ENCODE measurements at places on chromosomes 13 and 19.

GRCh38 chr13:40657951-40658350 is 8.5 kb downstream of the FOXO1 start:
- DNase-seq = no peak

DNA sequence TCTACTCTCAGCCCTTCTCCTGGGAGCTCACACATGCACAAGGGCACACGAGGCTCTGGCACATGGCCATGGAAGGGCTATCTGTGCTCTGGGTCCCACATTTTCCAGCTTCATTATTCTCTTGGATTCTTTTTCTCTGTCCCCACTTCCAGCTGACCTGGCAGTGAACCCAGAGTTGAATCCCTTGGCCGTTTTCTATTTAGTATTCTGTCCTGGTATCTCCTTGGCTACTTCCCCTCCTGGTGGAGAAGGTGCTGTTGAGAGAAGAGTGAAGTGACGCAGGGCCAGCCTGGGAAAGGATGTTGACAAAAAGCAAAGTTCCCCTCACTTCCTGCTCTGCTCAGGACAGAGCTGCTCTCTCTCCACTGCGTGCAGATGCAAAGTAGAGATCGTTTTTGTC is 303.1 kb downstream of the IRS2 start:
- DNase-seq = no peak

DNA sequence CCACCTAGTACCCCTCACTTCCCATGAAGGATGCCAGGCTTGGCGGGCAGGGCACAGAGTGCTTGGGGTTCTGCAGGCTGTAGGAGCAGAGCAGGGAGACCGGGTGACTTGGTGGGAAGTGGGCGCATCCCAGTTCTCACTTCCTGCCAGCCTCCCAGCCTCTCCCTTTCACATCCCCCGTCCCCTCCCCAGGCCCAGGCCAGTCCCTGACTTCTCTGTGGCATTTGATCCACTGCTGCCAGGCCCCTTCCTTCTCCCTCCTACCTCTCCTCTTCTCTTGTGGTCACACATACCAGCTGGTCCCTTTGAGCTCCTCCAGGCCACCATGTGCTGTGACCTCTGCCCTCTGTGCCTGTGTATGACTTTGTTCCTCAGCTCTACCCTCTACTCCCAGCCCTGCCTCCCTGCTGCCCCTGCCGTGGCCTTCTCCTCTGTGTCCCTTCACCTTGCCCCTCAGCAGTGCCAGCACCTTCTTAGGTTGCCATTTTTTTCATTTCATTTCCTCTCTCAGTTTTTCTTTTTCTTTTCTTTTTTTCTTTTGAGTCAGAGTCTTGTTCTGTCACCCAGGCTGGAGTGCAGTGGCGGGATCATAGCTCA is 19.5 kb downstream of the MYO1F start:
- DNase-seq = no peak

GRCh38 chr13:40639221-40639681 is 27.2 kb downstream of the FOXO1 start:
- no peak for DNase-seq

- DNase-seq = no peak
Measured at GRCh38 chr13:35768551-35768950, 292.1 kb upstream of the MAB21L1 start.

GRCh38 chr13:25151626-25152195 is 20.4 kb downstream of the AMER2 start:
- DNase-seq = no peak

GRCh38 chr13:83516781-83517180 is 365.5 kb downstream of the SLITRK1 start:
- no peak for DNase-seq

- no peak for DNase-seq
Measured at GRCh38 chr19:54230031-54230430, 7.2 kb upstream of the LILRB3 start.

DNA sequence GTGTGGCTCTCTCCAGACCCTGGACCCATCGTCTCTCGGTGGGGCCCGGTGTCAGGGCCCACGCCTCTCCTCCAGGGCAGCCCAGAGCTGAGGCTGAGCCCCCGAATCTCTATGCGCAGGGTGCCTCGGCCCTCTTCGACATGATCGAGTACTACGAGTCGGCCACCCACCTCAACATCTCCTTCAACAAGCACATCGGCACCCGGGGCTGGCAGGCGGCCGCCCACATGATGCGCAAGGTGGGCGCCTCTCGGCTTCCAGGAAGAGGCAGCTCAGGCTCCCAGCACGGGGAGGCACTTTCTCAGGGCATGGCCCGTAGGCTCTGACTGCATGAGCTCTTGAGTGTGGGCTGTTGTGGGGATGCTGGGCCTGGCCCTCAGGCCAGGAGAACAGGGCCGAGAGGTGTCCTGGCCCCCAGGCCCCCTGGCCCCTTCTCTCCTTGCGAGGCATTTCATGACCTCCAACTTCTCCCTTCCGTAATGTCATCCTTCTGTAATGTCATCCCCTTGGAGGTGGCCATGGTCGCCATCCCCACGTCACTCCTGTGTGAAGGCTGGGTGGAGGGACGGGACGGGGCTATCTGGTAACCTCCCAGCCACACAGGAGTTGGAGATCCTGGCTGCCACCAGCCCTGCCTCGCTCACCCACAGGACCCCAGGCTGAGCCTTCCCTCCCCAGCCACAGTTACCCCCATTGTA is 19.4 kb downstream of the NKPD1 start:
- DNase-seq = no peak

- DNase-seq = no peak
Measured at GRCh38 chr13:30121666-30122065, 185.7 kb downstream of the KATNAL1 start.

GRCh38 chr13:109989686-109990085 is 203.3 kb upstream of the IRS2 start:
- no peak for DNase-seq

- DNase-seq = no peak
Measured at GRCh38 chr13:37037241-37037640, 22.2 kb downstream of the SUPT20H start.

DNA sequence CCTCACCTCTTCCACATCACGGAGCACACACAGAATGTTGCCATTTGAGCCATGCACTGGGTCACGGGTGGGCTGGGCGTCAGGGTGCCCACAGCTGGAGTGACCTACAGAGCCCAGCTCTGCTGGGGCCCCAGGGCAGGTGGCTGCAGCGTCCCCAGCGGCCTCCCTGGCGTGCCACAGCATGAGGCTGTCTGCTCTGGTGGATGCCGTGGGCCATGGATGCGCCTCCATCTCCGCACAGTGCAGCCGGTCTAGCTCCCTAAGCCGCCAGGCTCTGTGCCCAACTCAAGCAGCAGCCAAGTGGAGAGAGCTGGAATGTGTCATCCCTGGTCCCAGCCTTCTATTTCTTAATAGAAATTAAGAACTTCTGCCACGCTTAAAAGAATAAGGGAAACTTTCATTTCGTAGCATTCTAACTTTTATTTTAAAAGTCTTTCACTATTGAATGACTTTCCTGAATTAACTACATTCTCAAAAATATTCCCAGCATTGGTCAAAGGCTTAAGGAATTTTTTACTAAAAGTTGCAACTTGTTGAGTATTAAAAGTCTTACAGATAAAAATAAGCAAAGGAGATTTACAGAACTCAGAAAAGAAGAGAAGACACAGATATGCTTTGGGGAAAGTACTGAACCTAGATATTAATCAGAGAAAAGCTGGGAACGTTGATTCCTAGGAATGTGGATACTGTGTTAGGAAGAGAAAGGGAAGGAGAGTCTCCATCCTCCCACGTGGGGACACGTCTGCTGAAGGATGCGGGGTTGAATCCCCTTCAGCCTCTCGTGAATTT is 59.3 kb downstream of the ATP11A start:
- DNase-seq = no peak

DNA sequence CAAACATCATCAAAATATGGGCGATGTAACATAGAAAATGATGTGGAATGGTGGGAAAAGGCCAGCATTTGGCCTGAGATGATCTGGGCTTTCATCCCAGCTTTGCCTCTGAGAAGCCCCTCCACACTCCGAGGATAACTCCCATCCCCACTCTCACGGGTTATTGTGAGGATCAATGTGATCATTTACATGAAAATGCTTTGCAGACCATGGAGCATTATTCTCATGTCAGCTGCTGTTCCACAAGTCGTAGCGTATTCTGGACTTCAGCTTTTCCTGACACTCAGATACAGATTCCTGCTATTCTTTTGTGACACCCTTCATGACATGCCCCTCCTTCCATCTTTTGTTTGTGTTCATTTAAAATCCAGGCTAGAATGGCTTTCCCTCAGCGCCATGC is 86.5 kb downstream of the NUFIP1 start:
- no peak for DNase-seq

DNA sequence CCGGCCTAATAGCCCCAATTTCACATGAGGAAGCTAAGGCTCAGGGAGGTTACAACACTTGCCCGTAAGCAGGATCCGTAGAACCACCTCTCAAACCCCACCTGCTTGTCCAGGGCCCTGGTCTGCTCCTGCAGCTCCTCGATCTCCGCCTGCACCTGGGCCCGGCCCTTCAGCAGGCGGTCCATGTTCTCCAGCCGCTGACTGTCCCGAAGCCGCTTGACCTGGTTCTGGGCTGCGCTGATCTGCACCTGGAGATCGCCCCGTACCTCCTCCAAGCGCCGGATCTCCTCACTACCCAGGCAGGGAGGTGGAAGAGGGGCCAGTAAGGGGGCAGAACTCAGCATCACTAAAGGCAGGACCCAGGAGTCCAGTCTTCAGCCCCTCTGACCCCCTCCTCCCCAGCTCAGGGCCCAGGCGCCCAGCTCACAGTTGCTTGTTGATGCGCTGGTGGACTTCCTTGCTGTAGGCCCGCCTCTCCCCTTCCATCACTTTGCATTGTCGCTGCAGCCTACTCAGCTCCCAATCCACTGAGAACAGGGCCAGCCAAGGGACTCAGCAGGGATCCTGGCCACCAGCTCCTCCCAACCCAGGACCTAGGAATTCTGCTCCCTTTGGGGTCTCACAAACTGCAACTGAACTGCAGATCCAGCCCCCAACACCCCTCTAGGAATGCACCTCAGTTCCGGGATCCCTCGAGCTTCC is 6.9 kb upstream of the EMP3 start:
- DNase-seq = no peak

GRCh38 chr13:87035526-87035925 is 635.6 kb upstream of the SLITRK5 start:
- DNase-seq = no peak

DNA sequence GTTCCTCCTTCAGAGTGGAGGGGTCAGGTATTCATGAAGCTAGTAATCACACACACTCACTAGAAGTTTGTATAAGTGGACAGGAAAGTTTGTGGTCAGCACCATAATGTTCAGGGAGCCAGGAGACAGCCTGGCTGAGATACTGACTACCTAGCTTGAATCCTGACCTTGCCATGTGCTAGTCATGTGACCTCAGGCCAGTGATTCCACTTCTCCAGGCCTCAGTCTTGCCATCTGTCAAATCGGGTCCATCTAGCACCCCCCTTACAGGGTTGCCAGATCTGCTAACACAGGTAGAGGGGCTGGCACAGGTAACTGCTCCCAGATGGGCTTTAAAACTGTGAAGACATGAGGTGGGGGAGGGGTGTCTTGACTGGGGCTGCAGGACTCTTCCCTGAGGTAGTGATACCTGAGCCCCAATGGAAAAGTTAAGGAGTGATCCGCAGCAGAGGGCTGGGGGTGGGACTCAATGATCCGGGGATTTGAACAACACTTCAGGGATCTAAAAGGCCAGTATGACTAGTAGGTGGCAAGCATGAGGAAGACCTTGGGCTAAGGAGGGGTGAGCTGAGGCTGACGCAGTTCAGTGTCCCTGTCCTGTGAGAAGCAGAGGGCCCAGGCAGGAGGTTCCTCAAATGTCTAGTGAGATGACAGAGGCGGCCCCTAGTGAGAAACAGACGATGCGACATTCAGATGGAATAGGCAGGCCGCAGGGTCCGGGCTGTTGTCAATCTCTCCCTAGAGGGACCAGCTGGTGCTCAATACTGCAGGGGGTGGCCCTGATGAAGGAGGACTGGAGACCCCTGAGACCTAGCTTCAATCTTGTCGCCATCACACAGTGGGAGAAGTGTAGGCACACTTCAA is 8.5 kb downstream of the ACTMAP start:
- no peak for DNase-seq

GRCh38 chr13:37143911-37144310 is 38.4 kb upstream of the CSNK1A1L start:
- DNase-seq = no peak

DNA sequence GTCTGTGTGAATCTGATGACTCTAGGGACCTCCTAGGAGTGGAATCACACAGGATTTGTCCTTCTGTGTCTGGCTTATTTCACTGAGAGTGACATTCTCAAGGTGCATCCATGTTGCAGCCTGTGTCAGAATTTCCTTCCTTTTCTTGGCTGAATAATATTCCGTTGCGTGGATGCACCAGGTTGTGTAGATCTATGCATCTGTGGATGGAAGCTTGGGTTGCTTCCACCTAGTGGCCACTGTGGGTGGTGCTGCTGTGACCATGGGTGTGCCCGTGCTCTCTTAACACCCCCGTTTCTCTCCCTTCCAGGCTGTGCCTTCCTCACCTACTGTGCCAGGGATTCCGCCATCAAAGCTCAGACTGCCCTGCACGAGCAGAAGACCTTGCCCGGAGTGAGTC is 26.2 kb downstream of the CELF5 start:
- DNase-seq = peak; percentile 64

DNA sequence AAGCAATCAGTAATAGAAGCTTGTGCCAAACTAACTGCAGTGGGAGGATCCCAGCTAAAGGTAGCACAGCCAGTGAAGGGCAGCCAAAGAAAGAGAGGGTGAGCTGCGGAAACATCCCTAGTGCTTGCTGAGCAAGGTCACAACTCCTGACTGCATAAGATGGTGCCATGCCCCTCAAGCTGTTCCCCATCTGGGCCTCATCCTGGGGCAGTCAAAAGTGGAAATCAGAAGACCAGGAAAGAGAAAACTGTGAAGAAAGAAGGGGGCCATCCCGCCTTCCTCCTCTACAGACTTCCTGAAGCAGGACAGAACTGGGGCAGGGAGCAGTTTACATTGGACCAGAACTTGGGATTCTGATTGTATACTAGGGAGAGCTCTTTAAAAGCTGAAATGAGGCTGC is 159.2 kb downstream of the TNFSF13B start:
- no peak for DNase-seq

- no peak for DNase-seq
Measured at GRCh38 chr19:50599427-50599826, 31.2 kb upstream of the LRRC4B start.

- no peak for DNase-seq
Measured at GRCh38 chr13:68813180-68813796, 1294.3 kb upstream of the ATXN8OS start.

- no peak for DNase-seq
Measured at GRCh38 chr13:98222081-98222554, 45.0 kb upstream of the RNF113B start.

GRCh38 chr13:73808318-73808717 is 325.9 kb downstream of the KLF12 start:
- no peak for DNase-seq

Measured in activated T-cell treated with anti-CD3 and anti-CD28 coated beads, Interleukin-2, amount 50 U/mL, for 24 hours (primary cell).